ENCODE measurements at places on chromosomes 3 and 15.

GRCh38 chr3:141371882-141372281, 3.6 kb downstream of the ZBTB38 start:
- DNase-seq, result no peak

DNA sequence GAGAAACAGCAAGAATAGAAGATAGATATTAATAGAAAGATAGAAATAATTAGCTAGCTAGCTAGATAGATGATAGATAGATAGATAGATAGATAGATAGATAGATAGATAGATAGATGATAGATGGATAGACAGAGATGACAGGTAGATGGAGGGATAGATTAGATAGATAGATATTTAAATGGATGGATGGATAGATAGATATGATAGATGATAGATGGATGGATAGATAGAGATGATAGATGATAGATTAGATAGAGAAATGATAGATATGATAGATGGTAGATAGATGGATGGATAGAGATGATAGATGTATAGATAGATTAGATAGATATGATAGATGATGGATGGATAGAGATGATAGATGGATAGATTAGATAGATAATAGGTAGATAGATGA, 8.3 kb upstream of the ATP10A start:
- no peak for DNase-seq

DNA sequence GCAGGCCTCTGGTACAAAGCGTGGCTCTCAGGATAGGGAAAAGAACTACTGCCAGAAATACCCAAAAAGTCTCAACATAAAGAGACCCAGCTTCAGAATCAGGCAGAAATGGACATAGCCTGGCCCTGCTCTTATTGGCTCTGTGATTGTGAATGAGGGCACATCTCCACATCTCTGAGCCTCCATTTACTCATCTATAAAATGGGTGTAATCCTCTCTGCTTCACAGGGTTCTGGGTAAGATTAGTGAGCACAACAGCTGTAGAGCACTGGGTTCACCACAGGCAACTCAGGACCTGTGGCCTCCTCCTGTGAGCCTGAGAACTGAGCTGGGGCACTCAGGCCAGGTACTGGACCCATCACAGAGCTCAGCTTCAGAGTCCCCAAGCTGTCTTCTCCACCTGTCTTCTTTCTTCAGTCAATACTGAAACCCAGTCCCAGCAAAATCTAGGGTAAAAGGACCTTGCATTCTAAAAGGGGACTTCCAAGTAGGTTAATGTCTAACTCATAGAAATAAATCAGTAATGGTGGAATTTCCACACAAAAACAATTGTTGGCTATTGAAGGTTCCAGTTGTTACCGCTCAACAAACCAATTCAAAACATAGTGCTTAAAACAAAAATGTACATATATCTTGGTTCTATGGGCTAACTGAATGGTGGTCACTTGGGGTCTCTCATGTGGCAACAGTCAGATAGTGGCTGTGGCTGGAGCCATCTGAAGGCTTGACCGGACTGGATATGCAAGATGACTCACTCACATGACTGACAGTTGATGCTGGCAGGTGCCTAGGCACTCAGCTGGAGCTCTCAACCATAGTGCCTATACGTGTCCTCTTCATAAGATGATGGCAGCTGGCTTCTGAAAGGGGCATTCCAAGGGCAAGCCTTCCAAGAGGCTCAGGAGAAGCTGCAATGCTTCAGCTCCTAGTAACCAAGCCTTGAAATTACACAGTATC, 47.3 kb downstream of the TRIM42 start:
- no peak for DNase-seq

GRCh38 chr15:43776101-43776717, 557 bp downstream of the ELL3 start:
- no peak for DNase-seq

DNA sequence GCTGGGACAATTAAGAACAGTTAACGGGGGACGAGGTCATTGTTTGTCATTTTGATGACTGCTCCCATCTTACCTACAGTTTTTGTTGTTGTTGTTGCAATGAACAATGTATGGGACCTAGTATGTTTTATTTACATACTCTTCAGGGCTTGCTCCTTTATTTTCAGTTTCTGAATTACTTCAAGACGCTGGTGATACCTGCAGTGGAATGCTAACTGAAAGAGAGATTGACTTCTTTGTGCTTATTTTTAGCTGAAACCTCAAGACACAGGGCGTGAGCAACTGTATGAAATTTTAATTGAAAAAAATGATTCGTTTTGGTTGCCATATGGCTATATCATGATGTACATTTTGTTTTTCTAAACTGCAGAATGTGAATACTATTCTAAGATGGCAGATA, 297.9 kb downstream of the EDEM1 start:
- DNase-seq, result no peak

GRCh38 chr3:42803414-42804105, 730 bp downstream of the HIGD1A start:
- DNase-seq, result no peak

GRCh38 chr15:63351170-63351569, 30.5 kb downstream of the CA12 start:
- DNase-seq, result no peak

DNA sequence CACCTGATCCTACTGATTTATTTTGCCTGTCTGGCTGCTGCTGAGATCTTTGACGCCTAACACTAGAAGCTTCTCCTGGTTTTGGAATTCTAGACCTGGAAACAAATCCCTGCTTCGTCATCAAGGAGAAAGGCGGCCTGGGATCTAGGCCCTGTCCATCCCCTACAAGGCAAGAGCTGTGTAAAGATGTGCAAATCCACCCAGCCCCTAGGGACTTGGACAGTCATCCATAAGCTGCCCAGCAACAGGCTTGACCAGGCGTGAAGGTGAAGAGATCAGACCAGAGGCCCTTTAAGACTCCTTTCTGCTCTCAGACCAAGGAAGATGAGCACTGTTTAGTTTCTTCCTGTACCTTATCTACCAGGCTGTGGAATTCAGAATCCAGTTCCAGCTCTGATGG, 32.2 kb downstream of the SLC41A3 start:
- no peak for DNase-seq

GRCh38 chr3:197820550-197821335, 29.7 kb downstream of the LRCH3 start:
- no peak for DNase-seq

- DNase-seq, result no peak
Observed at GRCh38 chr3:194270627-194271459, 80.3 kb downstream of the CPN2 start.

GRCh38 chr3:45948311-45948781, 5.1 kb downstream of the CXCR6 start:
- DNase-seq, result no peak

DNA sequence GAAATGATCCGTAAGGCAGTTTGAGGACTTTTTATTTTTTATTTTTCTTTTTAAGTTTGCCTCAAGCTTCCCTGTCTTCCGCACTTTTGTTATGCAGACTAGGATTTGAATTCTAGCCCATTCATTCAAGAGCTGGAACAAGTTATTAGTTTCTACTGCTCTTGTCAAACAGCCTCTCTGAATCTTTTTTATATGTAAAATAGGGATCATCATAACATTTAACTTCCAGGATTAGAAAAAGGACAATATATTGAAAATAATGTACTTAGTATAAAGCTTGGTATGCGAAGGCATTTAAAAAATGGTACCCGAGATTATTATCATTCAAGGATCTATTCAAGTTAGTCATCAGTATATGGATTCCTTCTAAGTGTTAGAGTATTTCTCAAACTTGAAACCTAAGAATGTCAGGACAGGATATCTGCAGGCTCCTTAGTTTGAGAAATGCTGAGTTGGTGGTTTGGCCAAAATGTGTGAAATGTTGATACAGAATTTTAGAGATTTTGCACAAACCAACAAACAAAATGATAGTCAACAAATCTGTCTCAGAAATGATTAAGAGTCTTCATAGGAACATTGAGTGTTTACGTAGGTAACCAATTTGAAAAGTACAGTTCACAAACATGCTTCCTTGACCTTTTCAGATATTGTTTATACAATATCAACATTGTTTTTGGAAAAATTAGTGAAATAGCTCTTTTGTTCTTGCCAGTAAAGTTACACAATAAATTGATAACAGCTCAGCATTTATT, 40.5 kb upstream of the IGSF10 start:
- no peak for DNase-seq

DNA sequence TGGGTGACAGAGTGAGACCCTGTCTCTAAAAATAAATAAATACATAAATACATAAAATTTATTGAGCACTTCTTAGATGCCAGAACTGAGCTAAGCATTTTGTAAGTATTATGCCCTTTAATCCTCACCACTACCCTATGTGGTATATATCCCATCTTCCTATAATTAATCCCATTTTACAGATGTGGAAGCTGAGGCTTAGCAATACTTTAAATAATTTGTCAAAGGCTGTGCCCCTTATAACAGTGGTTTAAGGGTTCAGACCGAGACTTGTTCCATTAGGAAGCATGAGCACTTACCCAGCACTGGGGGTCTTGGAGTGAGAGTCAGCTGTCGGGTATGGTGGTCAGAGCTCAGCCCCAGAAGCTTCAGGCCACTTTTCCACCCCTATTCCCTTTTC, 7.5 kb upstream of the CHST14 start:
- no peak for DNase-seq

GRCh38 chr3:122964811-122965210, 62.8 kb downstream of the SEMA5B start:
- no peak for DNase-seq

- DNase-seq, result no peak
Observed at GRCh38 chr3:151265866-151266265, 12.5 kb downstream of the P2RY14 start.

DNA sequence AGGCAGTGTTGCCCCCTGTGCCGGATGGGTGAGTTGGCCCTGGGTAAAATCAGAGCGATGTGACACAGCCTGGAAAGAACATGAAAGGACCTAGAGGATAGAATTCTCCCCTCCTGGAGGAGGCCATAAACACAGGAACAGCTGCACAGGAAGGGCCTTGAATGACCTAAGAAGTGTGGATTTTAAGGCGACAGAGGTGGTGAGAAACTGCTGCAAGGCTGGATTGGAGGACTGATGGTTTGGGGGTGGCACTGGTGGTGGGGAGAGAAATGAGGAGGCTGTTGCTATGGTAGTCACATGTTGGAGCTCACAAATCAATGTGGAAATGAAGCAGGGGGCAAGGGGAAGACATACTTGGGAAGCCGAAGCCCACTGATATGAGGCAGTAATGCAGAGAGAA, 13.8 kb downstream of the XIRP1 start:
- DNase-seq, result no peak

DNA sequence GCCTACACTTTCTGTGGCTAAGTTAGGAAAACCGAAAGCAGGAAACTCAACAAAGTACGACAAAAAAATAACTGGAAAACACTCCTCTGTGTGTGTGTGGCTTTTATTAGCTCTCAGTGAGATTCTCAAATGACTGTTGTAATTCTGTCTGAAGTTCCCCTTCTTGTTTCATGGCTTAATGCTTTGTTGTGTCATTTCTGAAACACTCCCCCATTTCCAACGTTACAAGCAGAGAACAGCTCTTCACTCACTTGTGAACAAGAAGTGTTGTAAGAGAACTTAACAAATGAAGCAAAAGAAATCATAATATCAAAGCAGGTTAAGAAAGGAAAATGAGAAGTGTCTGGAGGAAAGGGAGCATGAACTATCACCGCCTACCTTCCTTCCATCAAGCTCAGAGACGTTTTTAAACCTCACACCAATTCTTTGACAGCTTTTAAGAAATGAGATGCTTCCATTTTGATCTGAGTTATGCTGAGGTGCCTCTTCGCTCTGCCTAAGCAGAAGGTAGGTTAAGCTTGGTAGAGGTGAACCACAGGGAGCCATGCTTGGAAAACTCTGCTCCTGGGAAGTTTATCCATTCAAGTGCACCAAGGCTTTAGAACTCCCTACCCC, 12.4 kb upstream of the SEC62 start:
- no peak for DNase-seq

Measured in brain pericyte (primary cell).